Prostate gland (tissue), 2 donors: ENCODE measurements at places on chromosomes 7 and 10. TPM values are rescaled to one million over a fixed set of nuclear protein-coding genes. Genes with fewer than 3 reads are reported as not detected.
A peak's percentile ranks its signal among the peaks of the same experiment; 100 is the strongest.

MMD2 gene
- total RNA-seq = 14.7 TPM

GRCh38 chr7:462173-463103 lies 57.2 kb downstream of the PDGFA start:
- no peak overlapping the region for H3K27ac ChIP-seq
- H3K36me3 ChIP-seq = no peaks in the 10 kb centered on the region
- H3K4me1 ChIP-seq = no peaks in the 10 kb centered on the region
- H3K4me3 ChIP-seq = no peak overlapping the region
- DNase-seq = no peak
- H3K27me3 ChIP-seq = no peaks in the 10 kb centered on the region

DNA sequence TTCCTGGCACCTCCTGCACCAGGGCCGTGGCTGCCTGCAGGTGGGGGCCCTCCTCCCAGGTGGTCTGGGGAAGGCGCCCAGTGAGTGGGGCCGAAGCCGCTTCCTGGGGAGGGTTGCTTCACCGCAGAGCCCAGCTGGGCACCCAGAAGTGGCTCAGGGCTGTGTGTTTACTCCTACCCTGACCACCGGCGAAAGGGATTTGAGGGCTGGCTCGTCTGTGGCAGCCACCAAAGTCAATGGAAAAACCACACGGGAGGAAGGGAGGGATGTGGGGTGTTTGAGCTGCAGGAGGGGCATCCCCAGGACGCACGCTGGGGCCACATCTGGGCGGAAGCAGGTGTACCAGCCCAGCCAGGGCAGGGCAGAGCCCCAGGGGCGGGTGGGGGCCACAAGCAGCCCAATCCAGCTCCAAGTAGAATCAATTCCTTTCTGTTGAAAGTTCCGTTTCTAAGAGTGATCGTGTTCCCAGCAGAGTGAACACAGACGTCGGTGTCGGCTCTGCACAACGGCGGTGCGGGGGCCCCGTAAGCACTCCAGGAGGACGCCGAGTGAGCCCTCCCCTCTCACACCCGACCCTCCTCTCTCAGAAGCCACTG lies 69.9 kb downstream of the FOXL3 start:
- peaks cover 12% of the 10 kb centered on the region for H3K4me1 ChIP-seq
- no peak overlapping the region for H3K27ac ChIP-seq
- no peaks in the 10 kb centered on the region for H3K36me3 ChIP-seq

DNA sequence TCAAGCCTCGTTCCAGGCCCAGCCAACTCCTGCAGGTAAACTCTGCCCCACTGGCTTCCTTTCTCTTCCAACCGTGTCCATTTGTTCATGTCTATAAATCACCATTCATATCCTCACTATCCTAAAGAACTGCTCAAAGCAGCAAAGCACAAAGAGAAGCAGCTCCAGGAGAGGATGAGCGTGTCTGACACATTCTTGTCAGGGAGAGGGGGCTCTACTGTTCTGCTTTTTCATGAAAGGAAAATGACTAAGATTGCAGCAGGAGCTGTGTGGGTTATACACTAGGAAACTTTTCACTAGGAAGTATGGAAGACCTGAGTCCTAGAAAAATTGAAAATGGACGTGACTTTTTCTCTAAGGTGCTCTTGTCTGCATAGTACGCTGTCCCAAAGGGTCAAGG lies 16.7 kb downstream of the AGFG2 start:
- no peaks in the 10 kb centered on the region for H3K4me1 ChIP-seq
- no peak overlapping the region for H3K27ac ChIP-seq
- H3K27me3 ChIP-seq = no peaks in the 10 kb centered on the region
- no peak overlapping the region for H3K4me3 ChIP-seq

GRCh38 chr7:80826520-80827238 lies 92.2 kb downstream of the SEMA3C start:
- H3K4me3 ChIP-seq = no peak overlapping the region
- DNase-seq = no peak
- H3K36me3 ChIP-seq = no peaks in the 10 kb centered on the region
- H3K27ac ChIP-seq = peak overlapping the region; percentile 2

DNA sequence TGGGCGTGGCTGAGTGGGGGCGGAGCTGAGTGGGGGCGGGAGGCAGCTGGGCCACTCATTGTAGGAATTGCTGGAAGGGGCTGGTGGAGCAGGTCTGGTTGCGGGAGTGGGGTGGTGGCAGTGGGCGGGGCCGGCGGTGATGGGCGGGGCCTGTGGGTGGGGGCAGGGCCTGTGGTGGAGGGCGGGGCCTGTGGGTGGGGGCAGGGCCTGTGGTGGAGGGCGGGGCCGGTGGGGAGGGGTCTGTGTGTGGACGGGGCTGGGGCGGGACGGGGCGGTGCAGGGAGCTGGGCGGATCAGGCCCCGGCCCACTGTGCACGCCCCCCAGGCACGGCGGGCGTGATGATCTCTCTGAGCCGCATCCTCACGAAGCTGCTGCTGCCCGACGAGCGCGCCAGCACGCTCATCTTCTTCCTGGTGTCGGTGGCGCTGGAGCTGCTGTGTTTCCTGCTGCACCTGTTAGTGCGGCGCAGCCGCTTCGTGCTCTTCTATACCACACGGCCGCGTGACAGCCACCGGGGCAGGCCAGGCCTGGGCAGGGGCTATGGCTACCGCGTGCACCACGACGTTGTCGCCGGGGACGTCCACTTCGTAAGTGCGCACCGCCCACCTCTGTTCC lies 14.0 kb downstream of the SLC29A4 start:
- no peak overlapping the region for H3K4me3 ChIP-seq
- H3K27ac ChIP-seq = no peak overlapping the region
- no peaks in the 10 kb centered on the region for H3K36me3 ChIP-seq

GRCh38 chr10:31020209-31020608 lies 11.5 kb downstream of the ZNF438 start:
- no peaks in the 10 kb centered on the region for H3K4me1 ChIP-seq
- H3K4me3 ChIP-seq = no peak overlapping the region
- no peaks in the 10 kb centered on the region for H3K27me3 ChIP-seq
- H3K36me3 ChIP-seq = no peaks in the 10 kb centered on the region

SLC18A3 gene
- not detected for total RNA-seq

RBP4 gene
- 5.3 TPM for total RNA-seq

- no peak overlapping the region for H3K4me3 ChIP-seq
- no peaks in the 10 kb centered on the region for H3K36me3 ChIP-seq
- H3K4me1 ChIP-seq = no peaks in the 10 kb centered on the region
- no peak overlapping the region for H3K27ac ChIP-seq
- DNase-seq = no peak
- peaks cover 2% of the 10 kb centered on the region for H3K27me3 ChIP-seq
Measured at GRCh38 chr7:1639532-1640175, 30.4 kb upstream of the ELFN1 start.

PALD1 gene
- total RNA-seq = 12.4 TPM

NOLC1 gene
- 67.9 TPM for total RNA-seq

- H3K27ac ChIP-seq = no peak overlapping the region
- H3K36me3 ChIP-seq = no peaks in the 10 kb centered on the region
- H3K4me3 ChIP-seq = no peak overlapping the region
- no peak for DNase-seq
Measured at GRCh38 chr7:8423057-8423456, 10.4 kb upstream of the NXPH1 start.

- H3K27ac ChIP-seq = no peak overlapping the region
- H3K36me3 ChIP-seq = no peaks in the 10 kb centered on the region
- no peak for DNase-seq
- no peaks in the 10 kb centered on the region for H3K27me3 ChIP-seq
Measured at GRCh38 chr10:13068484-13068883, 31.5 kb upstream of the OPTN start.

DNA sequence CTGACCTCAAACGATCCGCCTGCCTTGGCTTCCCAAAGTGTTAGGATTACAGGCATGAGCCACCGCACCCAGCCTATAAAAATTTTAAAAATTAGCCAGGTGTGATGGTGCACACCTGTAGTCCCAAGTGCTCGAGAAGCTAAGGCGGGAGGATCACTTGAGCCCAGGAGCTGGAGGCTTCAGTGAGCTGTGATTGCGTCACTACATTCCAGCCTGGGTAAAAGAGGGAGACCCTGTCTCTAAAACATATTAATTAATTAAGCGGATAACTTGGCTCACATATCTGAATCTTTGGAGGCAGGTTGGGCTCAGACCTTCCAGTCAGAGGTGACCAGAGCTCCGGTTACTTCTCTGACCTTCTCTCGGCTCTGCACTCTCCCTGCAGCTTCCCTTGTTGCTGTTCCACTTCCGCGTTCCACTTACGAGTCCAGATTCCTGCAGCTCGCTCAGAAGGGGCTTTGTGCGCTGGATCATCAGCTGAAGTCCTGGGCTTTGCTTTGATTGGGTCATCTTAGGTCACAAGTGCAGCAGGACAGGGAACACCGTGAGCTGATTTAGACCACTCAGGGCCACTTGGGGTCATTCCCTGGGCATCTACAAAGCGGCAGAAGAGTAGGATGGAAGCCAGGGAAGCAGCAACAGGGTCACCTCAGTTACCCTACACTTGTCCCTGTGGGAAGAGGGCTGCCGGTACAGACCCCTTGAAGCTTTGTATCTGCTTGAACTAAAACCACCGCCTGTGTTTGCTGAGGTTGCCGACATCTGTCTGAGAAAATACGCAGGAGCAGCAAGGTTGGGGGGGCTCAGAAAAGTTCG lies 2.0 kb upstream of the ARPC1B start:
- H3K36me3 ChIP-seq = no peaks in the 10 kb centered on the region
- H3K4me1 ChIP-seq = no peaks in the 10 kb centered on the region
- H3K27ac ChIP-seq = no peak overlapping the region
- DNase-seq = no peak

DNA sequence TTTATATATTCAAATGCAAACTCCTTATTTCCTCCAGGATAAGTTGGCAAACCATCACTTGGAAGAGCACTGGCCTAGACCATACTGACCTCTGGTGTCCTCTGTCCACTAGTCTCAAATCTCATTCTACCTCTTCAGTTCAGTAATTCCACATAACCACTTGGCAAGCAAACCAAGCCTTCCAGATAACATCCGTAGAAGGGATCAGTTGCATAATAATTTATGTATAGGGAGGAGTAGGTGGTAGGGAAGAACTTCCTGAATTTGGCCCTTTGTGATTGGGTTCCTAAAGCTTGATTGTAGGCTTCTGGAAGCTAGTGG lies 55.0 kb downstream of the WAC start:
- H3K27ac ChIP-seq = no peak overlapping the region
- H3K36me3 ChIP-seq = no peaks in the 10 kb centered on the region
- no peak overlapping the region for H3K4me3 ChIP-seq
- H3K4me1 ChIP-seq = peaks cover 5% of the 10 kb centered on the region
- no peak for DNase-seq
- no peaks in the 10 kb centered on the region for H3K27me3 ChIP-seq

TEX47 gene
- total RNA-seq = not detected

NUP42 gene
- total RNA-seq = 62.9 TPM

GRCh38 chr10:98408799-98409198 lies 6.2 kb downstream of the PYROXD2 start:
- no peak for DNase-seq
- H3K4me3 ChIP-seq = no peak overlapping the region
- H3K4me1 ChIP-seq = no peaks in the 10 kb centered on the region

- no peak for DNase-seq
- no peak overlapping the region for H3K4me3 ChIP-seq
- no peaks in the 10 kb centered on the region for H3K36me3 ChIP-seq
- H3K27ac ChIP-seq = no peak overlapping the region
- H3K27me3 ChIP-seq = no peaks in the 10 kb centered on the region
- no peaks in the 10 kb centered on the region for H3K4me1 ChIP-seq
Measured at GRCh38 chr10:7255517-7255916, 155.3 kb downstream of the SFMBT2 start.

DNA sequence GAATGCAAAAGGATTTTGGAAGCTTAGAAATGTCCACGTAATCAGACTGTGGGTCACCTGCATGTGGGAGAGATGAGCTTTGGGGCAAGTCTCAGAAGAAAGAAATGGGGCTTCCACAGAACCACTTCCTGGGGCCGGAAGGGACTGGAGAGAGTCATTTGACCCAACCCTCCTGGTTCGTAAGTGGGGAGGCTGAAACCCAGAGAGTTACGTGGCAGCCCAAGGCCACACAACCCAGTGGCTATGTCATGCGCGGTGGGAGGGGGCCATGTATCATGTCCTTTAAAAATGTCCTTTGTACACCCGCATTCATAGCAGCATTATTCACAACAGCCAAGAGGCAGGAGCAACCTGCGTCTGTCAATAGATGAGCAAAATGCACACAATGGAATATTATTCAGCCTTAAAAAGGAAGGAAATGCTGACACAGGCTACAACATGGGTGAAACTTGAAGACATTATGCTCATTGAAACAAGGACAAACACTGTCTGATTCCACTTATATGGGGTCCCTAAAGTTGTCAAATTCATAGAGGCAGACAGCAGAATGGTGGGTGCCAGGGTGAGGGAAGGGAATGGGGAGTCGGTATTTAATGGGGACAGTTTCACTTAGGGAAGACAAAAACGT lies 15.1 kb downstream of the CAMK2B start:
- no peaks in the 10 kb centered on the region for H3K4me1 ChIP-seq
- DNase-seq = no peak
- H3K27ac ChIP-seq = no peak overlapping the region
- no peaks in the 10 kb centered on the region for H3K36me3 ChIP-seq
- no peaks in the 10 kb centered on the region for H3K27me3 ChIP-seq

GRCh38 chr7:150322114-150322832 lies 882 bp upstream of the LRRC61 start:
- no peaks in the 10 kb centered on the region for H3K27me3 ChIP-seq
- no peak for DNase-seq
- H3K4me3 ChIP-seq = peak overlapping the region; percentile 74
- no peaks in the 10 kb centered on the region for H3K4me1 ChIP-seq

DNA sequence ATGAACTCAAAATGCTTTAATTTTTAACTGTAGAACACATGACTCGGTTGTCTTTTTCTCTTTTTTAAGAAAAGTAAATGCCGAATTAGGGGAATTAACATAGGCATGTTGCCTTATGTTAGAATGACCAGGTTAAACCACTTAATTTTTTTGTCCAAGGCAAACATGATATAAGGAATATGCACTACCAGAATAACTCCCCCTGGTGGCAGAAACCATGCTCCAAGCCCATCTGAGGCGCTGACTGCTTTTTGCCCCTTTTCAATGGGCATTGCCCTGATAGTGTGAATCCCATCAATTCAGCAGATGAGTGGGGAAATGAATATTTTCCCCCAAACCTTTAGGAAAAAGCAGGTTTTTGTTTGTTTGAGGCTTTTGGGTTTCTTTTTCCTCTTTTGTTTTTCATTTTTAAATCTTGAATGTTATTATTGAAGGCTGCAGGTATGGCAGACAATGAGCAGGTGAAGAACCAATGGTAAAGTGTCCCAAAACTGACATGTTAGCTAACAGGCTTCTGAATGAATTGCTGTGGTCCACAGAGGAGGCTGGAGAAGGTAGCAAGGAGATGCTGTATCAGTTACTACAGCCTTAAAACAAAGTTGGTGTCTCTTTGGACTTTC lies 284.3 kb downstream of the SORCS3 start:
- H3K4me3 ChIP-seq = no peak overlapping the region
- no peaks in the 10 kb centered on the region for H3K36me3 ChIP-seq
- H3K4me1 ChIP-seq = no peaks in the 10 kb centered on the region
- H3K27me3 ChIP-seq = no peaks in the 10 kb centered on the region
- no peak overlapping the region for H3K27ac ChIP-seq
- peak; percentile 9 for DNase-seq
